Activated T-cell treated with anti-CD3 and anti-CD28 coated beads for 48 hours (primary cell): ENCODE measurements at places on chromosomes 5 and 9.

DNA sequence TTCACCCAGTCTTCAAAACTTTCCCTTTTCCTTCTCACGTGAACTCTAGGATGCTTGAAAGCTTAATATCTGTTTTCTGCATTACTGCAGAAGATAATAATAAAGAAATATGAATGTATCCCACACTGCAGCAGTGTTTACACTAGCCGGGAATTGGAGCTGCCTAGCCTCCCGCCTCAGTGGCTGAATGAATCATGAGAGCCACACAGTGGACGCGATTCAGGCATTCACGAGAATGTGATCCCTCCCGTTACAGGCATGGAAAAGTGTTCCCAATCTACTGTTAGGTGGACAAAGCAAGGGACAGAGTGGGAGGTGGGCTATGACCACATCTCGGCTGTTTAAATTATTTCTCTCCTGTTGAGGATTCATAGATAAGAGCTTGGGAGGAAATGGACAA, 69.4 kb upstream of the CTSL start:
- no peak for DNase-seq

DNA sequence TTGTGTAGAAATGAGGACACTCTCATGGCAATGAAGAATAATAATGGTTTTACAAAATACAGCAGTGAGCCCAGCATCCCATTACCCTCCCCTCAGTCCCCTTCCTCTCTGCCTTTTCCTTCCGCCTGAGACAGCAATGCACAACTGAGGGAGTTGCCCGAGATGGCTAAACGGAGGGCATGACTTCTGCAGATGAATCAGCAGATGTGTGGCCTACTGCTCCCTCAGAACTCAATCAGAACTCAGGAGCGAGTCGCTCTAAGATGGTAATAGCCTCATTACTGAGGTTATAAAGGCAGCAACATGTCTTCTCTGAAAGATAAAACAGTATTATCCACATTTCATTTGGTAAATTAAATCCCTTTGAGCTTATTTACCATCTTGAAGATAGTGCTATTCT, 326.6 kb downstream of the ENC1 start:
- DNase-seq = no peak

DNA sequence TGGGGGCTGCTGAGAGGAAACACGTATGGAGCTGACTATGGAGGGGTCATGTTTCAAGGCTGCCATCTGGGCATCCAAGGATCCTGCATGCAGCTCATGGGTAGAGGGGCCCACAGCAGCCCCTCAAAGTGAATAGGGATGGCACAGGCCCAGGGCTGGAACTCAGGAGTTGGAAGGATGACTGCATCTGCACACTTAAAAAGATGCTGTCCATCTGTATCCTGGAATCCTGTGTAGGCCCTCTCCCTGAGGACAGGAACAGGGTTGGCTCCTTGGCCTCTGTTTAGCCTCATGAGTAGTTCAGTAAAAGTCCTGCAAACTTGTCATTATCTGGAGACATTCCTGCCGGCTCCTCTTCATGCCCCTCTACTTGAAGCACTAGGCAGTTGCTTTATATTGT, 4.0 kb downstream of the BNIP1 start:
- DNase-seq = no peak

GRCh38 chr5:44646016-44646415, 162.7 kb upstream of the MRPS30 start:
- DNase-seq = no peak

- DNase-seq = no peak
These were observed 6.3 kb downstream of the RBM27 start for GRCh38 chr5:146209714-146210113.

- DNase-seq = no peak
These were observed 95.2 kb upstream of the CAST start for GRCh38 chr5:96566833-96567587.

DNA sequence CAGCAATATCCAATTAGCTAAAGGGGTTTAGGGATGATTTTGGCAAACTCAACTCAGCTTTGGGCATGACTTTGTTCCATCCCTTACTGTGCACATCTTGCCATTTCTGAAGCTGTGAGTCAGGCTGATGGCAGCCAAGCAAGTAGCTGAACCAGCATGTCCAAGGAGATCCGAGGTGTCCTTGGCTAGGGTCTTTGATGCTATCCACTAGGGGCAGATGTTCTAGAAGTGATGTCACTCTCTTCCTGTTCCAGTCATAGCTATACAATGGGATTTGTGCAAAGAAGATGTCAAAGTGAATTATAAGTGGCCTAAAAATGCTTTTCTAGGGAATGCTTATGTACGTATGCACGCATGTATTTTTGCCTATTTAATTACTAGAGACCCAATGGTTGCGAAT, 160.8 kb upstream of the PAPPA start:
- no peak for DNase-seq

DNA sequence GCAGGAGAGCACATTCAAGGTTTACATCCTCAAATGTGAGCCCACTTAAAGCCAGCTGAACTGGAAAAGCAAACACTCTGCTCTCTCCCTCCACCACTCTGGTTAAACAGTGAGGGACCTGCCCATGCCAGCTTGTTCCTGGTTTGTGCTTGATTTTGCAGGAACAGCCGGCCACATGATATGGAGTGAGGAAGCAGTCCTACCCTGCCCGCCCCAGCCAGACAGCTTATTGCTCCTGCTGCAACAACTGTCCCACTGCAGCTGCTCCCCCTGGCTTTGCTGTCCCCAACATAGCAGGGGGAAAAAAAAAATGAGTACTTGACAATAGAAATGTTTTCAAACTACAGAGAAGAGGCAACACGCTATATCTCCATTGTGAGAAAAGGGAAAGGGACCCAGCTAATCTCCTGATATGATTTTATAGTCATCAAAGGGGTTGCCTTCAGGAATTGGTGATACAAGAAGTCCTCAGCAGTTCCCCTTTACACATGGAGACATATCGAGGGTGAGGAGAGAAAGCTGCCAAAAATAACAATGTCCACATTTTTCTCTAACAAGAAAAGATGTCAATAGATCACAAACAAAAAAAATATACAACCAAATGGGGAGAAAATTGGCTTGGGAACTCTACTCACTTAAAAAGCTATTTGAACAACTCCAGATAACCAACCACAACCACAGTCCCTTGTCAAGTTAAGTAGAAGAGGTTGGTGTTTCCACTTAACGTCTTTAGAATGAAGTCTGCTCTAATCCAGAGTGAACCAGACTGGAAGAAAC, 4.6 kb downstream of the MYO10 start:
- DNase-seq = no peak

DNA sequence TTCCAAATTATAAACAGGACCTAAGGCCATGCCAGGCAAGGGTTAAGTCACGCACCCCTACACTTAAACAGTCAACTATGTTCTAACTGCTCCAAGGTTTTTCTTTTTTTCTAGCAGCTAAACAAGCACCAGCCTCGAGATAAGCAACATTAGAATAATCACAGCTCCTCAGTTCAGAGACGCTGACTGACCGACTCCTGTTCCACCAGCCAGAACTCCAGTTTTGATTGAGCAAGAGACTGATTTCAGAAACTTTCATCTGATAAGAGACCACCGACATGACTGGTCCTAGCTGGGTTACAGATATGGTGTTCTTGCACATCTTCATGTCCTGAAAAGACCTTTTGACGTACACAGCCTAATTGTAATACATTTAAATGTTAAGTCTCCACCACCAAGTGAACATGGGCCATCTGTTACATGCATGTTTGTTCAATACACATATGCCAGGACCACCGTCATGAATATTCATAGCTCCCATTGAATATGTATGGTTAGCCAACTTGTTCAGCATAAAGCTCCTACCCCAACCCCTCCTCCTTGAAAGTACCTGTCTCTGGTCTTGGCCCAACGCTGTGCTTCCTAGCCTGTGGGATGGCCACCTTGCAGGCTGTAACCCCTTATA, 23.7 kb upstream of the OTULINL start:
- no peak for DNase-seq

GRCh38 chr5:111734597-111734996, 22.4 kb downstream of the NREP start:
- no peak for DNase-seq

DNA sequence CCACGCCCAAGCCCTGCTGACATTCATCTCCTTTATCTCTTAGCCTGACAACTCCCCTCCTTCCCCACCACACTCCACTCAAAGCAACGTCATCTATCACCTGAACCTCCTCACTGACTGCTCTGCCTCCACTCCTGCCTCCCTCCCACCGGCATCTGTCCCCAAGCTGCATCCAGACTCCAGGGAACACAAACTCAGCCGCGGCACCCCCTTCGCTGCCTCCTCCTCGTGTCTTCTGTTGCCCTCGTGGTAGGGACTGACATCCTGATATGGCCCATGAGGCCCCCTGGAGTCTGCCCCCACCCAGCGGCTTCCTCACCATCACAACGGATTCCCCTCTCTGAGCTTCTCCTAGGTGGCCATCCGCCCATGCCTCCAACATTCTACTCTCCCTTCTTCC, 101.0 kb upstream of the TAS2R1 start:
- DNase-seq = no peak

GRCh38 chr5:172490514-172491461, 36.5 kb upstream of the SH3PXD2B start:
- DNase-seq = no peak

DNA sequence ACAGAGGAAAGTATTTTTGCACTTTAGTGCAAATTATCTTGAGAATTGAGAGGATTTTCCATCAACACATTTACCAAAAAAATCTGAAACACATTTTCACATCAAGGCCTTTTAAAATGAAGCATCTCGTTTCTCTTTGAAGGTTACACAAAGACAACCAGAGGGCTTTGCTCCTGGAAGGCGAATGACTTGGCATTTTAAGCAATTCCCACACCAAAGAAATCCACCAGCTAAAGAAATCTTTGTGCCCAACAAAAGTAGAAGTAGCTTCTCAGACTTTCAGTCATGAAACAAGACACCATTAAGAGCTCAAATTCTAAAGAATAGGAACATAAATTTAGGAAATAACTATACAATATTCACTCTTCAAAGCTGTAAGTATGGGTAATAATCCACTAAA, 59.9 kb downstream of the HABP4 start:
- no peak for DNase-seq

GRCh38 chr9:124510650-124511425, 3.6 kb upstream of the NR5A1 start:
- no peak for DNase-seq

DNA sequence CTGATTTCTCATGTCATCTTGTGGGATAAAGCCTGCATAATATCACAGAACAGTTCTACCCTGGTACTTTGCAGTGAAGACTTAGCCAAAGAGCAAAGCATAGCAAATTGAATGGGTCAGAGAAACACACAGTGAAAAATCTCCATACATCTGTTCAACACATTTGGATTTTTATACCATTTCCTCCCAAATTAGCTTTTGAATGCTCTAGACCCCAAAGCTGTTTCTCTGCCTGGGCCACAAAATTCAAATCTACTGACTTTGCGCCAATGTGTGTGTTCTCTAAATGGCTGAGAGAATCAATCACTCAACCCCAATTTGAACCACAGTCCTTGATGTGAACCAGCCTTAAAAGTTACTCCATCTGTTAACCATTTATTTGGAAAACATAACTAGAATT, 236.9 kb upstream of the NFIL3 start:
- DNase-seq = no peak

GRCh38 chr9:95100071-95100627, 217.4 kb downstream of the FANCC start:
- no peak for DNase-seq
